ENCODE measurements at places on chromosomes 2 and 18.

DNA sequence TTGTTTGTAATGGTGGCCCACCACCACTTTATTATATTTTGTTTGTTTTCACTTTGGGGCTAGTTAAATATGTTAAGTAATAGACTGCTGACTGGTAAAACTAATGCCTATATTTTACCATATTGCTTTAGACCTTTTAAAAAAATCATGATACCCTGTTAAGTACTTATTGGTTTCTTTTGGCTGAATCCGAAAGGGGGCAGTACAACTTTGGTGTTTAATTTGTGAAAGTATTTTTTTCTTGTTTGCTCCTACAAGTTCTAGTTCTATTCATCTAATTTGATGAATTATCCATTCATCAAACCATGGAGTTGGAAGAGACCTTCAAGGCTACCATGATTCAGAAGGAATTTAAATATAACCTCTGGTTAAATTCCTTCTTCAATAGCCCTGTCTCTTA, 147.0 kb downstream of the MBD5 start:
- no peak for DNase-seq

DNA sequence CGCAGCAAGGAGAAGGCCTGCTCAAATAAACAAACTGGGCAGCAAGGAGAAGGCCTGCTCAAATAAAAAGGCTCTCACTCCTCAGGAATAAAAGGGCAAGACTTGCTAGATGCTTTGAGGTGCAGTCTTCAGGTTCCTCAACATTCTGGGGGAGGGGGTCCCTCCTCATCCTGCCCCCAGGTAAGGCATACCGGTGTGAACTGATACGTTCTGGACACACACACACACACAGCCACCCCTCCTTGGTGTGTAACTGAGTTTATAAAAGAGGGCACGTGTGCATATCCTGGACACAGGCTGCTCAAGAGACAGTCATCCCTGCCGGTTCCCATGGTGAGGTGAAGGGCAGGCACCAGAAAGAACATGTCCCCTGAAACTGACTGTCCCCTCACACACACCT, 4.5 kb downstream of the TEX261 start:
- DNase-seq = no peak

GRCh38 chr2:27025861-27026851, 6.6 kb upstream of the TMEM214 start:
- no peak for DNase-seq

GRCh38 chr2:200740907-200741306, 70.8 kb upstream of the BZW1 start:
- DNase-seq = no peak

GRCh38 chr18:61844726-61845125, 48.1 kb downstream of the RNF152 start:
- no peak for DNase-seq

- DNase-seq = no peak
Measured at GRCh38 chr2:173596244-173596643, 241.6 kb downstream of the CDCA7 start.

- DNase-seq = no peak
Measured at GRCh38 chr2:41432459-41432858, 615.4 kb upstream of the PKDCC start.

DNA sequence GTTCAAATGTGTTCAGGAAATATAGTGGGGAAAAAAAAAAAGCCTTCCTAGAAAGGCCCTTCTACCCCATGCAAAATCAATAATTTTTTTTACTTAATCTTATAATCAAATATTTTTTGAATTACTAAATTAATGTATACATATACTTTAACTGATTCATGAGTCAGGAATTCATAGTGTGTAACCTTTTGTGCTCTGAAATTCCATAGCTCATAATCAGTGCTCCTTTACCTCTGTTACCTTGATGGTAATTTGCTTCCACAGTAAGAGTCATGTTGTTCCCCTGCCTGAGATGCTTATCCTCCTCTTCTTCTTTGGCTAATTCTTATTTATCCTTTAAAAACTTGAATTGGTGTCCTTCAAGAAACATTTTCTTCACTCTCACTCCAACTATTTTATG, 414.2 kb downstream of the THSD7B start:
- no peak for DNase-seq

- DNase-seq = peak; percentile 54
Measured at GRCh38 chr2:205370726-205371125, 311.6 kb upstream of the NRP2 start.

DNA sequence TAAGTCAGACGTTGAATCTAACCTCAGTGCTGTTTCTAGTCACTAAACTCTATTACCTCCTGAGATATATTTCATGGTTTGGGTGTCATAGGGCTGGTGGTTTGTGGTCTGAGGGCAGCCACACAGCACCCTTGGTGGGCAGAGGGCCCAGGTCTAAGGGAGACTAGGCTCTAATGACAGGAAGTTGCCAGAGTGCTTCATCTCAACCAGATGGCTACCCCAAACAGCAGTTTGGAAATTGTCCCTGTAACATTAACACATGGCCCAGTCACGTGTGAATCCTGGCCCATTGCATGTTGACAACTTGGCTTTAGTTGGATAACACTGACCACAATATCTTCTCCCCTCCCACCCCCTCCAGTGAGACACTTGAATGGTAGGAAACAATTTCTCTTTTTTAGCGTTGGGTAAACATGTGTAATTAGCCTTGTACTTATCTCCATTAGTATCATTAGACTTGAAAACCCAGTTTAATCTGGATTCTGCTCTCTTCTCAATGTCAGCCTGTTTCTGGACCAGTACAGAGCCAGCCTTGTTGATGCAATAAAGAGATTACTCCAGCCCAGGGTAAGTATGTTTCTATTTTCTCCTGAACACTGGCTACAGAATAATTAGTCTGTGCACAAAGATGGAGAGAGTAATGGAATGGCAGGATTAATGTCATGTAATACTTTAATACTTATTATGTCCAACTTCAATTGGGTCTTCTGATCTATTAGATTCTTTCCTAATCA, 187.8 kb upstream of the SIX3 start:
- peak; percentile 95 for DNase-seq

- no peak for DNase-seq
Measured at GRCh38 chr2:239488125-239488524, 87.3 kb upstream of the HDAC4 start.

GRCh38 chr2:189933041-189933440, 129.5 kb downstream of the MSTN start:
- DNase-seq = no peak

DNA sequence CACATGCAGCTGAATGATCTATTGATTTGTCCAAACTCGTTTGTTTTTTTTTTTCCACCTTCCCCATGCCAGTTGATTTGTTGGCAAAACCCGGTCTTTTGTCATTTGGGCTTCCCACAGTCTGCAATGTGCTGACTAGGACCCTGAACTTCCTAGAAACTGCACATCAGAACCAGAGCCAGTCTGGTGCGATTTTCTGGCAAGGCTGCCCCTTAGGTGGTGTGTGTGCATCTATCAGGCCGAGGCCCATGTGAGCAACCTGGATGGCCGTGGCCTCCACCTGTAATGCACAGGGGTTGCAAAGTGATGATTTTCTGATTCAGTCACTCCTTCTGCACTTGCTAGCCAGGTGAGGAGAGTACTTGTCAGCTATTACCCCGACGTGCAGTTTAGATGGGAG, 47.8 kb downstream of the NCK2 start:
- DNase-seq = no peak

DNA sequence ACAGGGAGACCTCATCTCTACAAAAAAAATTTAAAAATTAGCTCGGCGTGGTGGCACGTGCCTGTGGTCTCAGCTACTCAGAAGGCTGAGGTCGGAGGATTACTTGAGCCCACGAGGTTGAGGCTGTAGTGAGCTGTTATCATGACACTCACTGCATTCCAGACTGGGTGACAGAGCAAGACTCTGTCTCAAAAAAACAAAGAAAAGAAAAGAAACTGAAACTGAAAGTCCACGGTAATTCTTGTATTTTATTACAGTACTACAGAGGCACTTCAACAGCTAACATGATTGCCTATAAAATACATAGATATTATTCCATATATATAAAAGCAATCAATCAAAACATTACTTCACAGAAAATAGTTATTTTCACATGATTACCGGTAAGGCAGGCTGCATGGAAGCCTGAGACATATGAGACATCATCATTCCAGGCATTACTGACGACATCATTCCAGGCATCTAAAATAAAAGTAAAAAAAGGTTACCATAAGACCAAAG, 23.1 kb downstream of the PRPF40A start:
- DNase-seq = peak; percentile 41

DNA sequence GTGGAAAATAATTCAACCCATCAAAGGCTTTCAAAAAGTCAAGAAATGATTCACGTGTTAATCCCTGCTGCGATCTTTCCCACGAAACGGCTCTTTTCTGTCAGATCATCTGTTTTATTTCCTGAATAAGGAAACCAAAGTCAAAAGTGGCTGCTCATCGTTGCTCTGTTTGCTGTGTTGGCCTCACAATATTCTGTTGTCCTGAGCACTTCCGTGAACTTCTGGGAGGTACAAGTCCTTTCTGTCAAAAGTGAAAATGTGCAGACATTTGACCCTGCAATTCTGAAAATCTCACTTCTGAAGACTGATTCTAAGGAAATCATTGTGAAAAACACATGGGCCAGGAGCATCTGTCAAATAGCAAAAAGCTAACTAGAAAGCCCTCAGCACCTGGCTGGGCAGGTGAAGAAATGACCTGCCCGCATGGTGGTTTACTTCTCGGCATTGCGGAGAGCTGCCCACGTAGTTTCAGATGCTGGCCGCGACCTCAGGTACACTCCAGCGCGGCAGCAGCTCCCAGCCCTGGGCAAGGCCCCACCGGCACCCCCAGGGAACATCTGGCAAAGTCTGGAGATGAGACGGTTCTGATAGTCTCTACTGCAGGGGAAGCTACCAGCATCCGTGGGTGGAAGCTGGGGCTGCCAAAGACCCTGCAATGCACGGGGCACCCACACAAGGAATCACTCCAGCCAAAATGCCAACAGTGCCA, 31.9 kb upstream of the GPC1 start:
- no peak for DNase-seq

DNA sequence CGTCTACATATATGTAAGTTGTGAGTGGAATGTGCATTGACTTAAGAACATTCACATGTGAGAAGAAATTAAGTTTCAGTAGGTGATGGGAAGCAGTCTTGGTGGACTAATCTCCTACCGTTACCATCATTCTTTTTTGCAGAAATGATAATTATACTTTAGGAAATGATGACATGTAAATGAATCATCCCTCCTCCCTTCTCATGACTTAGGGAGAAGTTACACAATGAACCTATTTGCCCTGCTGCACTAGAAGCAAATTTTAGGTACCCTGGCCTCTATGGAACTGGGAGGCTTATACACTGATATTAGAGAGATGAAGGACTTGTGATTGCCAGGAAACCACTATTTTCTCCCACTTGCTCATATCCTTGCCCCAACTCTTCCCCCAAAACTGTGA, 214.2 kb downstream of the CALCRL start:
- DNase-seq = no peak

DNA sequence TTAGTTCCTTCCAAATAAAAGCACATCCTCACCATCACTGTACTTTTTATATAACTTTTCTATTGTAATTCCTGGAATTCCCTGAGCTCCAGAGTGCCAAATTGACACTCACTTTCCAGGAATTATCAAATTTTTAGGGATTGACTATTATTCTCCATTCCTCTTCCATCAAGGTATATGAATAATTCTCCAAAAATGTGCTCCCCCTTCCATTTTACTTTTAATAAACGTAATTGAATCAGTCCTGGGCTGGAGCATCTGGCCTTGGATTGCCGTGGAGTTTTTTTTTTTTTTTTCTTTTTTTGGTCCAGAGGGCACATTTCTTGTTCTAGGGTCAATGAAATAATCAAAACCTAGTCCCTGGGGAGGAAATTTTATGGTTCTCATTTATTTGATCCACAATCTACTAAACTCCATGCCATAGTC, 304.3 kb downstream of the CDCA7 start:
- no peak for DNase-seq

DNA sequence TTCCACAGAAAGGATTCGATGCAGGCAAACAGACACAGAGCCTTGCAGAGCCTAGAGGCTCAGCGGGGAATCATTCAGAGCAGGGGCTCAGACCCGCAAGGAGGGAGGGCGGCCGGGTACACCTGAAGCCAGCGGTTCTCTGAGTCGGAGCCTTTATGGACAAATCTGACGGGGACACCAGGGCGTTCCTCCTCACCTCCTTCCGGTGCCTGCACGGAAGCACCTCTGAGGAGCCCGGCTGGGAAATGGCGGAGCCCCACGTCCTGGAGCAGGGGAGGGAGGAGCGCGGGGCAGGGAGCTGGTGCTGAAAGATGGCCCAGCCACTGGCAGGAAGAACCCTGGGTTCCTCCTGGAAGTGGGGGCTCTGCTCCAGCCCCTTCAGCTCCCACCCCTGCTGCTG, 193.5 kb upstream of the ALKAL2 start:
- DNase-seq = no peak

DNA sequence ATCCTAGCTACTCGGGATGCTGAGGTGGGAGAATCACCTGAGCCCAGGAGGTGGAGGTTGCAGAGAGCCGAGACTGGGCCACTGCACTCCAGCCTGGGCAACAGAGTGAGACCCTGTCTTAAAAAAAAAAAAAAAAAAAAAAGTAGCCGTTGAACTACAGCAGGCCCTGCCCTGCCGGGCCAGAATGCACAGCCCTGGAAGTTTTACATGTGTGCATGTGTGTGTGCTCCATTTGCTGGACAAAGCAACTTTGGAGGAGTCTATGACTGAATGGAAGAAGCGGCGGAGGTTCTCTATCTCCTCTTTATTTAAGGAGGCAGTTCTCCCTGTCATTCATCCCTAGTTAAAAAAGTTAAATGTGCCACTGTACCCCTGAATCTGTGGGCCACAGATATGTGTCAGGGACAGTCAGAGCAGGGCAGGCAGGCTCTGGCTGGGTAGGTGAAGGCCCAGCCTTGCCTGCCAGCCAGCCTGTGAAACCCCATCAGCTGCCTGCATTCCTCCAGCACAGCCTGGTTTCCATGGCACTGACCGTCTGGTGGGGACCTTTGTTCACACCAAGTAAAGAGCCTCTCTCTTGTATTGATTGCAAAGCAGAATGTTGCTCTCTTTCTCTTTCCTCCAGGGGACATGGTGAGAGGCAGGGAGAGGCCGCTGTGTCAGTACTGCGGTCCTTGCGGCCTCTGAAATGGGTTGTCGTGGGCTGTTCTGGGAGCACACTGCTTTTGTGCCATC, 10.9 kb downstream of the LIPG start:
- no peak for DNase-seq

DNA sequence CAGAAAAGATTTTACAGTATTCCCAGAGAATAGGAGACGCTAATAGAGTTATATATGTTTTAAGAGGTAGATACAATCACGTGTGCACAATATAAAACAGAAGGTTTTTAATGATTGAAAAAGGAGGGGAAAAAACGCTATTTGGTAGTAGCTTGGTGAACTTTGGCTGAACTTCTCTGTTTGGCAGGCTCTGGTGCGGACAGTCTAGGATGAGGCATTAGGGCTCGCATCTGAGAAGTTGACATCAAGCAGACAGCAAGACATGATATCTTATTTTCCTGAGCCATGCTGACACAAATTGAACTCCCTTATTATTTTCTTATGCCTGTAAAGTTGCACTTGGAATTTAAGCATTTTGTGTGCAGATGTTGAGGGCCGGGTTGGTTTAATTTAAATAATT, 176.6 kb downstream of the EN1 start:
- no peak for DNase-seq

GRCh38 chr2:128414946-128415778, 96.5 kb upstream of the HS6ST1 start:
- no peak for DNase-seq

- DNase-seq = no peak
Measured at GRCh38 chr2:240450532-240451107, 15.2 kb downstream of the GPC1 start.
